NCI-H1092 treated with DMSO at 0.1 percent for 48 hours (cell line): ENCODE measurements at places on chromosomes 6 and 20.
A peak's percentile ranks its signal among the peaks of the same experiment; 100 is the strongest.

GRCh38 chr20:49283703-49284625 is 6.1 kb upstream of the ZNFX1 start:
- DNase-seq: no peak

DNA sequence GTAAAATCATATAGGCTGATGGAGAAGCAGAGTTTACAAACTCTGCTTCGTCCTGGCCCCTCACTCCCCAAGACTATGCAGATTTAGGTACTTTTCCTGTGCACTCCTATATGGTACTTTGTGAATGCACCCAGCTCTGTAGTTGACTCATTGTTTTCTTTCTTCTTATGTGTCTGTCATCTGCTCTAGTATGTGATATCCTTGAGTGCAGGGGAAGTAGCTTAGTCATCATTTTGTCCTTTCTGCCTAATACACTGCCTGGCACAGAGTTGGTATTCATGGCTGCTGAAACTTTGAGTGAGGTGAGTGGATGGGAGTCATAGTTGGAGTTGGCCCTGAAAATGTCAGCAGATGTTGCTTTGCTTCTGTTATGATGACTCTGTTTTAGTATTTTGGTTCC is 222.6 kb downstream of the RNF144B start:
- DNase-seq: no peak

DNA sequence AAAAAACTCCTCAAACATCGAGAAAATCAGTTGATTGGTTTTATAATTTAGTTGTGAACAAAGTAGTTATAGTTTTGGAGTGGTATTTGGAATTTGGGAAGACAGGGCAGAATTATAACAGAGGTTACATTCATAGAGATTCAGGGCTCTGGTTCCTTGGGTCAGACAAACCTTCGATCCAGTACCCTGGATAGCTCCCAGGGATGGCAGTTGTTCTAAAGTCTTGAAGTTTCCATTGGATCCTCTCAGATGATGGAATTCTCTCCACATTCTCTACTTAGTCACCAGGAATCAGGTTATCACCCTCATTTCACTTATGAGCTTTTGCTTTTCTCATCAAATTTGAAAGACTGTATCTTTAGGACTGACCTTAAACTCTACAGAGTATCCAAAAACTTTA is 285.1 kb downstream of the CENPW start:
- no peak for DNase-seq

- no peak for DNase-seq
Observed at GRCh38 chr6:4668271-4669179, 107.7 kb upstream of the CDYL start.

DNA sequence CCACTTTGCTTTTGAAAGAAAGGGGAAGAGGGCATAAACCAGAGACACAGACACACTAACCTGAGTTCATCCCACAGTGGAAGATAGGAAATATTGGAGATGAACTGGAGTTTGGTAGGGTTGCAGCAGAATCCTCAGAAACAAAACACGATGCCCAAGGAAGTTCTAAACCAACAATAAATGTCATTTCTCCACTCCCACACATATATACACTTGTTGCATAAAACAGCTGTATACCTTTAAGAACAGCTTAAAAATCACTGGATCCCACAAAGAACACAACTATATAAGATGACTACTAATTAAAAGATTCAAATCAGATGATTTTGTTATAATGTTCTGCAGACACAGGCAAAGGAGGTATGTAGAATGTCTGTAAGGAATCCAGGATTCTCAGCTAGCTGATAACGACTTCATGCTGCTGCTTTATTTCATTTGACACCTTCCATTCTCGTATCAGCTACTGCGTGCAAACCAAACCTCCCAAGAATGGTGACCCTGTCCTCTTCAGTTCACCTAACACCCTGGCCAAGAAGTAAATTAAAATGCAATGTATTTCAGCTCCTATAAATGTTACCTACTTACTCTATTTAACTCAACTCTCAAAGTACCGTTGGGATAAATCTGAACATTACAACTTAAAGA is 14.3 kb downstream of the KIF13A start:
- DNase-seq: no peak

DNA sequence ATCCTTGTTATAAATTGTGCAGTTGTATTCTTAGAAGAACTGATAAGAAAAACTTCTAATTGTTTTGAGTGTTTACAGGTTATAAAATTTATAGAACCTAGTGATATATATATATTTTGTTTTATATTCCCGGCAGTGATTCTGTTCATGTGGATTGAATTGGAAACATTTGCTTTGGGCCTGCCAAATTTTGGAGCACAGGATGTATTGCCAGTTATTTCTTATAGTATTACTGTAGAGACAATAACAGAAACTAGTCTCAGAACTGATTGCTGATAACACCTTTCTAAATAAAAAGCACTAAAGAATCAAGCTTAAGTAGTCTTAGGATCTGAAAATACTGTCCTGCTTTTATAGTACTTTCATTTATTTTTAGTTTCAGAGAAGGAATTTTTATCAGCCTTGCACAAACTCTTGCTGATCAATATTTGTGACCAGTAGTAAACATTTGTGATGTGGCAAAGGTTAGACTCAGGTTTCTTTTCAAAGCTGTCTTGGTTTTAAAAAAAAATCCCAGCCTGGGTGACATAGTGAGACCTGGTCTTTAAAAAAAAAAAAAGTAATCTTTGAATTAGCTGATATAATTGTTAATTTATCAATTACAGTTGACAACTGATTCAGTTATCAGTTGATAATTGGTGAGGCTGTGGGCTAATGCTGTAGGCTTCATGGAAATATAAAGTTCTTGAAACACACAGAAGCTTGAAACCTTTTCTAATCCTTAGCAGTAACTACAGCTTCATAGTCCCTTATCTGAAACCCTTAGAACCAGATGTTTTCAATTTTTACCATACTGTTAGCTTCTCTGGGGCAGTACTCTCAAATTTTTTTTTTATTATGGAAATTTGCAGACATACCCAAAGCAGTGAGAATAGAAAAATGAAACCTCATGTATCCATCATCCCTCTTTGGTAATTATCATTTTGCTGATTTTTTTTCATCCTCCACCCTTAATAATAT is 42.4 kb downstream of the RNGTT start:
- DNase-seq: no peak

GRCh38 chr6:21441386-21441785 is 152.2 kb upstream of the SOX4 start:
- DNase-seq: no peak

DNA sequence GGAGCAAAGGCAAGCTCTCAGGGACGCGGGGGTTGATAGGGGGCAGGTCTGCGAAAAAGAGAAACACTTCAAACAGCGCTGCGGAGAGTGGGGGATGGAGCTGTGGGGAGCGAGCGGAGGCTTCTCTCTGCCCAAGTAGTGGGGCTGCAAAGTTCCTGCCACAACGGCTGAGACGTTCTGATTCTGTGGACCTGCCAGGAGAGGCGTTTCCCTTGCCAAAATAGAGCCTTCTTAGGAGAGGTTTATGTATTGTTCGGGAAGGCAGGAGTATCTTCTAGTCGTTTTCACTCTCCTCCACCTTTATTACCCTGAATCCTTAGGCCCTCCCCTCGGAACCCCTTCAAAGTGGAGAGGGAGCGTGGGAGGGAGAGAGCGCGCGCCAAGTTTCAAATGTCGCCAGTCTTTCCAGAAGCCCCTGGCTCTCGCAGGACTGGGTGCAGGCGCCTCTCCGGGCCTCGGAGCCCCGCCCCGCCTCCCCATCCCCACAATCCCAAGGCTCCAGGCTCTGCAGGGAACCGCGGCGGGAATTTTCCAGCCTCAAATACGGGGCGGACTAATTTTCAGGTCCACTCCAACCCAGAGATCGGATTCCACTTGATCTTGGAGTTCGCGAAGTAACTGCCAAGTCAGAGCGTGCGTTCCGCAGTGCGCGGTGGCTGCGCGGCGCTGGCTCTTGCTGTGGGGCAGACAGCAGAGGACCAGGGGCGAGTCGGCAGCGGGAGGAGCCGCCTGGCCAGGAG is 10.0 kb upstream of the POU3F2 start:
- no peak for DNase-seq

- no peak for DNase-seq
Observed at GRCh38 chr6:117496383-117496990, 14.0 kb downstream of the DCBLD1 start.

DNA sequence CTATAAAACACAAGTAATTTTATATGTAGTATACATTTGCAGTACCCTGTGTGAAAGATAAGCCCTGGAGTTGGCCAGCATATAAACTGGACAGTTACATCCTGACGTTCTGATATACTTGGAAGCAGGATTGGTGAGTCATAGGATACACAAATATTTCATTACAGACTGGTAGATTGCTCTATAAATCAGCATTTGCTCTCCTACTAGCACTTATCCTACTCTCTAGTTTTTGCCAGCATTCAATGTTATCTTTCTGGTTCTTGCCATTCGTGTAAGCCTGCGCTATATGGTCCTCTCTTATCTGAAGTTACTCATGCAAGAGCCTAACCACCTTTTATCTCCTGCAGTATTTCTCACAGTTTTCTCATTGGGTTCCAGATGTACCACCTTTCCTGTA is 680.2 kb upstream of the MMS22L start:
- DNase-seq: no peak

- DNase-seq: no peak
Observed at GRCh38 chr6:45589367-45589766, 211.6 kb upstream of the SUPT3H start.

DNA sequence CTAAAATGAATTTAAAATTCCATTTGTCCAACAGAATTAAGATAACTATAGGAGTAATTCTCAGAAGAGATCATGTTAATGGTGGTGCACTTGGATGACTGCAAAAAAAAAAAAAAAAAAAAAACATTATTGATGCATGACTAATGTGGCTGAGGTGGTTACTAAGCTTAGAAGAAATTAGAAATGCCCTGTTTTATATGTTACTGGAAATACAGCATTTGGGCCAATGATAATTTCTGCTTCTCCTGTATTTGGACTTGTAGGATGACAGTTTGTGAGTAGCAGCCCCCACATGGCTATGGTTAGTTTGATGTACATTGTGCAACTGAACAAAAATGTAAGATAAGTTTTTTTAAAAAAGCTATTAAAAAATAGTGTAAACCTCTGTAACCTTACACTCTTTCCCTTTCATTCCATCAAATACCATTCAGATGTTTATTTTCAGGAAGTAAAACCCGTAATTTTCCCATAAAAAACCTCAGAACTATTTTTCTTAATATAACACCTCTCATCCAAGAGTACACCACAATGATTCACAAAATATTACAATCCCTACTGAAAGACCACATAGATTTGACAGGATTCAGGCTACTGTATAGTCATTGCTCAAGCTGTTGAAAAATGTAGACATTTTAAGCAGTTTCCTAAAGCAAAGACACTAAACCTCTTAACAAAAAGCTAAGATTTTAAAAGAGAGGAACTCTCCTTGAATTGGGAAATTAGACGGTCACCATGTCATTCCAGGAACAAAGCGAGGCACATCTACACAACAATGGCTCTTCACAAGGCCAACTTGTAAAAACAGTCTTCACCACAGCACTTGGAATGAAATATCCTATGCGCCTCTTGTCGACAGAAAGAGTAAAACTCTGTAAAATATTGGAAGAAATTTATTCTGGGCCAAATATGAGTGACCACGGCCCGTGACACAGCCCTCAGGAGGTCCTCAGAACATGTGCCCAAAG is 83.0 kb downstream of the WDR27 start:
- DNase-seq: no peak

- peak; percentile 0 for DNase-seq
Observed at GRCh38 chr6:9540534-9541126, 874.2 kb downstream of the TFAP2A start.

DNA sequence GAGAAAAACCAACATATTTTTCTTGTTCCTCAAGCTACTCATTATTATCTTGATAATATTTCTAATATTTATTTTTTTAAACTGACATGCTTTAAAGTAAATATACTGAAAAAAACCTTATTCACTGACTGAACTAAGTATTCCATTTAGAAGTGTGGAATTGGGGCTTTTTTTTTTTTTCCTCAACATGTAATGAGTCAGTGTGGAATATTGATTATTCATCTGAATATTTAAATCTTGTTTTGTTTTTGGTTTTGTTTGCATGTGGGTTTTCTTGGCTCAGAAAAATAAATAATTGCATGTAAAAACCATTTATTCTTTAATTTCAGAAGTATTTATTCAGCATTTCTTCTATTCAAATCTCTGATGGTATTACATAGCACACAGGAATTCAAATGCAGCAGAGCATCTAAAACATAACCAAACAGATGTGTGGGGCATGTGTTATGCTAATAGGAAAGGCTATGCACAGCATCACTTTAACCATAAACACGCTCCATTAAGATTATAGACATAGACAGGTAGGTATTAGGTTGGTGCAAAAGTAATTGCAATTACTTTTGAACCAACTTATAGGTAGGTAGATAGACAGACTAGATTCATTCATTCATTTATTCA is 166.5 kb downstream of the PLCB1 start:
- DNase-seq: no peak

GRCh38 chr6:118810420-118811027 is 83.4 kb upstream of the ASF1A start:
- no peak for DNase-seq

DNA sequence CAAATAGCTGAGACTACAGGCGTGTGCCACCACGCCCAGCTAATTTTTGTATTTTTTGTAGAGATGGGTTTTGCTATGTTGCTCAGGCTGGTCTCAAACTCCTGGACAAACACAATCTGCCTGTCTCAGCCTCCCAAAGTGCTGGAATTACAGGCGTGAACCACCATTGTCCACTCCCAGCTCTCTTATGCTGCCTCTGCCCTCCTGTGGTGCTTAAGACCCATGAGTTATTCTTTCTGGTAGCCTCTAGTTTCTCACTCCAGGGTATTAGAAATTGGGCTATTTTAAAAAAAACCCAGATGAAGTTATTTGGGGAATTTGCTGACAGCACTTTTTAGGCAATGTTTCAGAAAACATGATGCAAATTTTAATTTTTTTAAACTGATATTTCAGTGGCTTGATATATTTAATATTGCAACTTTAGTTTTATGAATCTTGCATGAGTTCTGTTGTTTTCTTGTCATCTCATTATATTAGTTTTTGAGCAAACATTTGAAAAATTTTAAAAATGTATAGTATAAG is 114.0 kb upstream of the FOXO3 start:
- no peak for DNase-seq

DNA sequence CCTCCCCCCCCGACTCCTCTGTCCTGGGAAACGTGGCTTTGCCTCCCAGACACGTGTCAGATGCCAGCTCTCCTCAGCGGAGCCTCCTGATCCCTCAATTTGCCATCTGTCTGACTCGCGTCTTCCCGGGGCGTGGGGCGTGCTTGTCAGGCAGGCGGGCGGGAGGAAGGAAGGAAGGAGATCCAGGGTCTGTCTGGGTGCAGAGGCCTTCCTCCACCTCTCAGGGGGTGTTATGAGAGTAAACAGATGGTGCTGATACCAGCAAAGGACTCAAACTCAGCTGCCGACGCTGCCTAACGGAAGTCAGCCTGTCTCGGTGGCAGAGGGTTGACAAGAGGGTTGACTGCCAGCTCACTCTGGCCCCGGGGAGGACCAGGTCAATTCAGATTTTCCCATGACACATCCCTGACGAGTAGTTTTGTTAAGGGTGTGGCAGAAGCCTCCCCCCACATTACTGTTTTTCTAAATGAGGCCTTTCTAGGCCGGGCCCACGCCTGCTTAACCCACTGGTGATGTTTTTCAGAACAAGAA is 17.0 kb downstream of the UQCC2 start:
- no peak for DNase-seq
